ENCODE measurements at places on chromosomes 3 and 15.

- no peak for DNase-seq
Measured at GRCh38 chr3:37787153-37787867, 74.4 kb upstream of the CTDSPL start.

DNA sequence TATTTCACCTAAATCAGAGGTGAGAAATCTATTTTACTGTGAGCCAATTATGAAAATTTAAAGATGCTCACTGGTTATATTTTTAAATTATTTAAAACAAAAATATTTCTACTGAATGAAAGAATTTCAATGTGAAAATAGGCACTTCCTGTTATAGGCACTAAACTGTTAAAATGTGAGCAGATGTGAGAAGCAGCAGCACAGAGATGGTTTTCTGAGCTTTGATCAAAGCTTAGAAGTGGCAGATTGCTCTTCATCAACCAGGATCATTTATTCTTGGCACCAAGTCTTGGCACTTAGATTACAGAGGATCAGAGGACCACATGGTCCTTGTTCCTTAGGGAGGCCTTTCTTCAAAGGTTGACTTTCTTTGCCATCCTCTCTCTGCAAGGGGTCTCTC is 18.0 kb upstream of the TSC22D2 start:
- DNase-seq = no peak

DNA sequence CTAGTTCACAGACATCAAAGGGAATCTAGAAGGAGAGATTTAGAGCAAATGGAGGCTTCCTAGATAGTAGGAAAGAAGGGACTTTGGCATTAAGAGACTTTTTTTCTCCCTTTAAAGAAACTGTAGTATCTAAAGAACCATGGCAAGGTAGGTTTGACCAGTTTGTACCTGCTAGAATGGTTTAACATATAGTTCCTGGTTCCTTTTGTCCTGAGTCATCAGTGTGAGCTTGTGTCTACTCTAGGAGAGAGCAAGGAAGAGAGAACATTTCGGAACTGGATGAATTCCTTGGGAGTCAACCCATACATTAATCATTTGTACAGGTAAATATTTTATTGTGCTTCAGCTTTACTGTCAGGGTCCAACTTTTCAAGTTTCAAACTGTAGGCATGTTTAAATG is 29.6 kb upstream of the TRPC1 start:
- DNase-seq = no peak

- DNase-seq = no peak
Measured at GRCh38 chr15:58537033-58537432, 105.2 kb downstream of the LIPC start.

- no peak for DNase-seq
Measured at GRCh38 chr15:69859866-69860265, 237.9 kb downstream of the TLE3 start.

DNA sequence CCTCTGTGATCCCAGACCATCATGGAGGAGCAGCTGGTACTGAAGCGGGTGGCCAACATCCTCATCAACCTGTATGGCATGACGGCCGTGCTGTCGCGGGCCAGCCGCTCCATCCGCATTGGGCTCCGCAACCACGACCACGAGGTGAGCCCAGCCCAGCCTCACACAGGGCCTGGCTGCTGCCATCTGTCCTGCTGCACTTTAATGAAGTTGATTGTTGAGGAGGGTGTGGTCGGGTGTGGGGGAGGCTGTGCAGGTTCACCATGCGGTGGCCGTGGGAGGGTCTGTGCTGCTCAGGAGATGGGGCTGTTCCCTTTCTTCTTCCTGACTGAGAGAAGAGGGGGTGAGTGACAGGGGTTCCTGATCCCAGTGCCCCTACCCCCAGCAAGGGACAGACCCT is 30.6 kb downstream of the ACAD9 start:
- no peak for DNase-seq

GRCh38 chr3:171763392-171763791 is 46.9 kb downstream of the PLD1 start:
- no peak for DNase-seq

GRCh38 chr3:149128821-149129220 is 617 bp upstream of the HPS3 start:
- no peak for DNase-seq

GRCh38 chr3:29619676-29620075 is 338.8 kb downstream of the RBMS3 start:
- DNase-seq = no peak

DNA sequence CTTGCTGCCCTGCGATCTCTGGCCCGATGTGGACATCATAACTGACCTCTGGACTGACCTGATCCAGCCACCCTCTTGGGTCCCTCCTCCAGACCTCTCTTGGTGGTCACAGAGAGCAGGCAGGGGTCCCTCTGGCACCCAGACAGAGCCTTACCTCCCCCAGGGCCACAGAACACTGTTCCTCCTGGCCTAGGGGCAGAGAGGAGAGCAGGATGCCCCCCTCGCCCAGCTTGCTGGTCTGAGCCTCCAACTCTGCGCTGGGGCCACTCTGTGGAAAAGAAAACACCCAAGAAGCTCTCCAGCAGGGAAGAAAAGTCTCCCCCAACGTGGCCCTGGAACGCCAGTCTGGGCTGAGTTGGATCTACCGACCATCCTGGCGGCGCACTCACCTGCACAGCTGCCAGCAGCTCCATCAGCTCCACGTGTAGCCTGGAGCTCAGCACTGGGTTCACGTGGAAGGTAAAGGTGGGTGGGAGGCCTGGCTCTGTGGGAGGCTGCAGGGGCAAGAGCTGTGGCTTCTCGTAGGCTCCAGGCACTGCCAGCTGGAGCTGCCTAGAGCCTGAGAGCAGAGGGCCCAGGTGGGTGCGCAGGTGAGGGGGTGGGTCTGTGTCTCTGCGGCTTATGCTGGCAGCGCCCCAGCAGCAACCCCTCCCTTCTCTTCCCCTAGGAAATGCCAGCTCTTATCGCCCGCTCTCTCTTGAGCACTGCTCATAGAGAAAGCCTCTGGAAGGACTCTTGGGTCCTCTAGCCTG is 6.0 kb downstream of the PLA2G4F start:
- no peak for DNase-seq

- peak; percentile 59 for DNase-seq
Measured at GRCh38 chr15:48190932-48191573, 412 bp upstream of the CTXN2 start.

GRCh38 chr3:33544126-33544525 is 103.9 kb upstream of the UBP1 start:
- no peak for DNase-seq

GRCh38 chr15:82789491-82789890 is 16.4 kb downstream of the FSD2 start:
- peak; percentile 32 for DNase-seq

DNA sequence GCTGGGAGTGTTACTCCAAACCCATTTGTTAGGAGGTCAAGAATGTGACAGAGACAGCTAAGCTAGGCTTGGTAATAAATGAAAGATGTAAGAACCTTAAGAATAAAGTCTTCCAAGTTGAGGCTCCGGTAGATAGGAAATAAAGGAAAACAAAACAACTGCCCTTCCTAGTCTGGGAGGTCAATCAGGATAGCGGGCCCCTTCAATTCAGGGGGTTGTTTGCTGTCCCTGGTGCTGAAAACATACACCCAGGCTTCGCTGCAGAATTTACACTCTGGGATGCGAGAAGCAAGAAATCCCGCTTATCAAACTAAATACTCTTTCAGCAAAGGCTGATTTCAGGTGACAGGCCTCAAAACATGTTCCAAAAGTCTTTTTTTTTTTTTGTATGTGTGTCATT is 393.4 kb downstream of the NTRK3 start:
- DNase-seq = no peak

DNA sequence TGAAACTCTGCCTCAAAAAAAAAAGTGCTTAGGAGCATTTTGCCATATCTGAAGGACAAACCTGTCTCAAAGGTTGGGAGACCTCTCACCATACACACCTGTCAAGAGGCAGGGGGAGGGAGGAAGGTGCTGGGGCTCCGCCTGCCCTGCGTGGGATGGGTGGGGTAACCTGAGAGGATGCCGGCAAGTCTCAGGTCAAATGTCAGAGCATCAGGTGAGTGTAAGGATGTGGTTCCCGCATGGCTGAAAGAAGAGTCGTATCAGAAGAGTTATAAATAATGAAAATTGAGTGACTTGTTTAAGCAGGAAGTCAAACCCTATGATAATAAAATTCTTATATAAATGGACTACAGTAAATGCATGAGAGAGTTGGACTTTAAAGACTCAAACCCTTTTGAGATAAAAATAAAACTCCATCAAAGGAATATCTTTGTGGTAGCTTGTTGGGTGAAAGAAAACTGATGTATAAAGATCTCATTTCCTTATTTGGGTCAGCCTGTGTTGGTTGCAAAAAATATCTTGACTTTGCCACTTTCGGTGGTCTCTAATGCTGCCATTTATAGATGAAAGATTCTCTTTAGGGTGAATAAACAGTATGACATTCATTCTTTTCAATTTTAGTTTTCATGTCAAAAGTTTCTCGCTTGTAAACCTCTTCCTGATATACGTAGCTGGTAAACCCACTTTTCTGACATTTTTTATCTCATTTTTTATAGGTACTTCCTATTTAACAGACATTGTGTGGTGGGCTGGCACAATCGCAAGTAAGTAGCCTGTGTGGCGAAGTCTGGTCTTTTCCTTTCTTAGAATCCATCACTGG is 23.8 kb downstream of the NIPA1 start:
- no peak for DNase-seq

GRCh38 chr15:81752546-81752942 is 293.3 kb downstream of the MEX3B start:
- no peak for DNase-seq

- DNase-seq = no peak
Measured at GRCh38 chr3:46565607-46566039, 479 bp downstream of the LRRC2 start.

DNA sequence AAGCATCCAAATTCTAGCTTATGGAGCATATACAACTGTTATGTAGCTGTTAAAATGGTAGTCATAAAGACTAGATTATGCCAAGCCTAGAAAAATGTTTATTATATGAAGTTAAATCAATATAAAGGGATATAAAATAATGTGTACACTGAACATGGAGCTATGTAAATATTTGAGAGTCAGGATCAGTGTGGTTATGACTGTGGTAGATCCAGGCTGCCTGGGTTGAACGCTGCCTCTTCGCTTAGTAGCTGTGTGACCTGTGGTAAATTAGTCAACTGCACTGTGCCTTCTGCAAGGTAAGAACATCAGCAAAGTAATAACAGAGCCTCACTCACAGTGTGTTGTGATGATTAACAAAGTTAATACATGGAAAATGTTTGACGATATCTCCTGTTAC is 212.2 kb downstream of the RBMS3 start:
- DNase-seq = no peak

- no peak for DNase-seq
Measured at GRCh38 chr3:188962253-188963247, 209.2 kb upstream of the TPRG1 start.

DNA sequence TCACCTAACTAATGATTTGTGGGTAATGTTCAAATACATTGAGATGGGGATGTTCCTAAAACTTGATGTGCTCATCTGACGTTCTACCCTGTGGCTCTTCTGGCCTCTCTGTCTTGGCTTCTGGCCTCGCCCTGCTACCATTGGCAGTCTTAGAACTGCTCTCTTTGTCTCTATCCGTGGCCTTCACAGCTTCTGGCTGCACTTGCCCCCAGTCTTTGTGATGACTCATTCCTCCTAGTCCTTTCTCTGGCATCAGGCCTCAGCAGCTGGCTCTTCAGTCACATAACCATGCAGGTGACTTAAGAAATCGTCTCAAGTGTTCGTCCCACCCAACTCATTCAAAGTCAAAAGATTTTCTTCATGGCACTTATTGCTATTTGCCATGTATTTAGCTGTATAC is 188.1 kb downstream of the BBX start:
- no peak for DNase-seq

GRCh38 chr3:175240921-175241320 is 381.8 kb downstream of the NAALADL2 start:
- DNase-seq = no peak

- no peak for DNase-seq
Measured at GRCh38 chr3:120196812-120197211, 88.2 kb downstream of the GPR156 start.

- DNase-seq = no peak
Measured at GRCh38 chr15:83578691-83579090, 75.2 kb upstream of the ADAMTSL3 start.

DNA sequence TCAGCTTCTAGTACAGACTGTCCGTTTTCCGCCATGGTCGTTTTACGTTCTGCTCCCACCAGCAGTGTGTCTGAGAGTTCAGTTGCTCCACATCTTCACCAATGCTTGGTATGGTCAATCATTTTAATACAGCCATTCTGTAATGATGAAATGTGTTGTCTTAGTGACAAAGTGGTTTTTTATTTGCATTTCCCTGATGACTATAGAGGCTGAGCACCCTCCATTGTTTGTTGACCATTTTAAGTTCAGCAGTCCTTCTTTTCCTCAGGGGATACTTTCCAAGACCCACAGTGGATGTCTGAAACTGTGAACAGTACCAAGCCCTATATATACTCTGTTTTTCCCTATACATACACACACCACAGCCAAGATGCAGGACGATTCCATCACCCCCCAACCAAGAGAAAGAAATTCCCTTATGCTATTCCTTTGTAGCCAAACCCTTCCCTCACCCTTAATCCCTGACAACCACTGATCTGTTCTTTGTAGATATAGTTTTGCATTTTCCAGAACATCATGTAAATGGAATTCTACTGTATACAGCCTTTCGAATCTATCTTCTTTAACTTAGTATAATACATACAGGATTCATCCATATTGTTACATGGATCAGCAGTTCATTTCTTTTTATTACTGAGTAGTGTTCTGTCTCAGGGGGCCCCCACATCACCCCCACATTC is 55.9 kb downstream of the C3orf20 start:
- no peak for DNase-seq

- DNase-seq = peak; percentile 81
Measured at GRCh38 chr15:45279024-45279698, 27.1 kb downstream of the SLC28A2 start.

DNA sequence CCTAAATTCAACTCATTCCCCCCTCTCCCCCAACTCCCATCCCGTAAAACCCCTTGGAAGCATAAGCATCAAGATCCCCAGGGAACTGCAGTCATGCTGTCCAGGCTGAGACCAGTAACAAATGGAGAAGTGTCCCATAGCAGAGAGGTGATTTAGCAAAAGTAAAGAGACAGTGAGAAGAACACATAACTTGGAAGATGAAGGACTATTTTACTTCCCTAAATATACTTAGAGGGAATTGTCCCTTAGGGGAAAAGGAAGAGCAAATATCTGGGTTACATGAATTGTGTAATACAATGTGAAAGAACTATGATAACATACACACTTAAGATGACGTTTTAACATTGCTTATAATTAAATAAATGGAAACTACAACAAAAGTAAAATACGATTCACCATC is 61.6 kb upstream of the LRRFIP2 start:
- no peak for DNase-seq

GRCh38 chr15:71570736-71571135 is 239.6 kb upstream of the NR2E3 start:
- no peak for DNase-seq

- DNase-seq = no peak
Measured at GRCh38 chr15:73258271-73259108, 110.3 kb downstream of the HCN4 start.

All from NCI-H226 (cell line).